Activated T-helper 1 cell treated with anti-CD3 and anti-CD28 coated beads, Interleukin-12 subunit alpha, Interleukin-12 subunit beta, Interleukin-2, Interleukin-4 antibody, amounts not matched to agents 30 ng/mL and 10 ng/mL and 1 ng/mL, durations not matched to agents 14 hours and 24 hours and 36 hours (primary cell): ENCODE measurements at places on chromosomes 12 and 14.

DNA sequence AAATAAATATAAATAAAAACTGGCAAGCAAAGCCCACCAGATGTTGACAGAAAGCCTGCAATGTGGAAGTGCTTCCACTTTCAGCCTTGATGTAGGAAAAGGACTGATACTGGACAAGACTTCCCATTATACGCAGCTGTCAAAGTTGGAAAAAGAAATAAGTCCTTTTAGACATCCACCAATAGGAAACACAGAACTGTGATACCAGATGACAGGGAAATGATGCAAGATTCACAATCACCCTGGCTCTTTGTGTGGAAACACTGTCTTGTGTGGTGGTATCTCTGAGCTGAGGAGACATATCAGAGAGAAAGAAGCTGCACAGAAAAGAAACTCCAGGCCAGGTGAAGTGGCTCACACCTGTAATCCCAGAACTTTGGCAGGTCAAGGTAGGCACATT lies 13.8 kb upstream of the METAP2 start:
- H3K4me3 ChIP-seq = no peak overlapping the region
- H3K27ac ChIP-seq = no peak overlapping the region
- H3K36me3 ChIP-seq = no peaks in the 10 kb centered on the region
- DNase-seq = no peak
- H3K27me3 ChIP-seq = no peaks in the 10 kb centered on the region
- H3K4me1 ChIP-seq = no peaks in the 10 kb centered on the region

- no peaks in the 10 kb centered on the region for H3K27me3 ChIP-seq
- H3K4me3 ChIP-seq = no peak overlapping the region
- H3K27ac ChIP-seq = no peak overlapping the region
- DNase-seq = no peak
- no peaks in the 10 kb centered on the region for H3K36me3 ChIP-seq
Observed at GRCh38 chr14:85217412-85217811, 312.5 kb upstream of the FLRT2 start.

- no peaks in the 10 kb centered on the region for H3K4me1 ChIP-seq
- no peak overlapping the region for H3K4me3 ChIP-seq
- no peaks in the 10 kb centered on the region for H3K27me3 ChIP-seq
- H3K36me3 ChIP-seq = peaks cover 9% of the 10 kb centered on the region
- H3K27ac ChIP-seq = no peak overlapping the region
Observed at GRCh38 chr14:73973497-73973896, 23.4 kb downstream of the COQ6 start.

- peak overlapping the region; percentile 68 for H3K27ac ChIP-seq
- peaks cover 7% of the 10 kb centered on the region for H3K27me3 ChIP-seq
- H3K4me1 ChIP-seq = peaks cover 5% of the 10 kb centered on the region
- peak overlapping the region; percentile 80 for H3K4me3 ChIP-seq
Observed at GRCh38 chr14:21525571-21525961, 580 bp downstream of the SALL2 start.

DNA sequence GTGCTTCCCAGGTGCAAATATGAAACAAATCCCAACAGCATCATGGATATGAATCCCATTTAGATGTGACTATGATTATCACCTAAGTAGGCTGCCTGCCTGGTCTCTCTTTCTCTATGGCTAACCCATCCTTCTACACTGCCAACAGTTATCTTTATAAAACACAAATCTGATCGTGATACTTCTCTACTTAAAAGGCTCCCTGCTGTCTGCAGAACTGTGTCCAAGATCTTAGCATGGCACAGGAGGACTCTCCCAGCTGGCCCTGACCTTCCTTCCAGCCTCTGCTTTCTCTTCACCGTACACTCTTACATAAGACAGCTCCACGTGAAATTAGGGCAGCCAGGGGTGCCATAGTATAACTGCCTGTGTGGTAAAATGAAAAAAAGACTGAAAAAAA lies 3.5 kb upstream of the SRGAP1 start:
- peaks cover 47% of the 10 kb centered on the region for H3K27me3 ChIP-seq
- H3K4me1 ChIP-seq = peaks cover 11% of the 10 kb centered on the region
- DNase-seq = no peak
- no peaks in the 10 kb centered on the region for H3K36me3 ChIP-seq
- no peak overlapping the region for H3K27ac ChIP-seq

GRCh38 chr12:131098178-131098981 lies 144.7 kb downstream of the ADGRD1 start:
- no peaks in the 10 kb centered on the region for H3K27me3 ChIP-seq
- no peak for DNase-seq
- peaks cover 5% of the 10 kb centered on the region for H3K4me1 ChIP-seq
- H3K36me3 ChIP-seq = no peaks in the 10 kb centered on the region

- no peaks in the 10 kb centered on the region for H3K27me3 ChIP-seq
- no peaks in the 10 kb centered on the region for H3K36me3 ChIP-seq
- no peak overlapping the region for H3K4me3 ChIP-seq
- no peak overlapping the region for H3K27ac ChIP-seq
Observed at GRCh38 chr12:115857160-115857920, 420.2 kb downstream of the MED13L start.
